Effector CD8-positive, alpha-beta T cell (primary cell): ENCODE measurements at places on chromosomes 12 and 14.

DNA sequence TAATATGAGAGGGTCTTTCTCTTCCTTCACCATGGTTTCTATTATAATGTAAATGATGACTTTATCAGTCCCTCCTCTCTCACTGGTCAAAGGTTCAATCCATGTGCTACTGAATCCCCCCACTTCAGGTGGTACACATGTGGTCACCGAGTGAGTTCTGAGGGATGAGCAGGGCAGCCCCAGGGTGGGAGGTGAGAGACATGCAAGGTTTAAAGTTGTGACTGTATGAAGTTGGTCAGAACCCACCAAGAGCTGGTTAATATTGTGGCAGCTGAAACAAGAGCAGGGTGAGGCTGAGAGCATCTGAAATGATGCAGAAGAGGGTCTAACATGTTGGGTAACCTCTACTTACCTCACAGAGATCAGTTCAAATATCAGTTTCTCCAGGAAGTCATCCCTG is 444.7 kb upstream of the FBXO33 start:
- no peak for DNase-seq

- DNase-seq = no peak
Measured at GRCh38 chr12:2543801-2544200, 251.0 kb upstream of the FKBP4 start.

- DNase-seq = no peak
Measured at GRCh38 chr14:68470361-68470760, 322.5 kb downstream of the ZFP36L1 start.

- DNase-seq = no peak
Measured at GRCh38 chr12:25236190-25236589, 14.5 kb downstream of the KRAS start.

DNA sequence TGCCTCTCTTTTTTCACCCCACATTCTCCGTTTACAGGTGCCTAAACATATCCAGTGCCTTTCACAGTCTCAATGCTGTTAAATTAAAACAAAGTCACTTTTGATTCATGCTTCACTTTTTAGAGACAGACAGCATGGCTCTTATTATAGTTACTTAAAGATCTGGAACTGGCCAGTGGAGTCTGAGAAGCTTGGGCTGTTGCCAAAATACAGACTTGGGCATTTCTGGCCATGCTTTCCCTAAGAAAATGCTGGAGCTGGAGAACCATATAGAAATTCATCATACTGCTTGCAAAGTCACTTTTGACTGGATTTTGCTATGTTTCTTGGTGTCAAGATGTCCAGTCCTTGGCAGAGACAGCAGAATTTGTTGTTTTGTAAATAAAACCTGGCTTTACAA is 12.2 kb upstream of the GPR68 start:
- no peak for DNase-seq

DNA sequence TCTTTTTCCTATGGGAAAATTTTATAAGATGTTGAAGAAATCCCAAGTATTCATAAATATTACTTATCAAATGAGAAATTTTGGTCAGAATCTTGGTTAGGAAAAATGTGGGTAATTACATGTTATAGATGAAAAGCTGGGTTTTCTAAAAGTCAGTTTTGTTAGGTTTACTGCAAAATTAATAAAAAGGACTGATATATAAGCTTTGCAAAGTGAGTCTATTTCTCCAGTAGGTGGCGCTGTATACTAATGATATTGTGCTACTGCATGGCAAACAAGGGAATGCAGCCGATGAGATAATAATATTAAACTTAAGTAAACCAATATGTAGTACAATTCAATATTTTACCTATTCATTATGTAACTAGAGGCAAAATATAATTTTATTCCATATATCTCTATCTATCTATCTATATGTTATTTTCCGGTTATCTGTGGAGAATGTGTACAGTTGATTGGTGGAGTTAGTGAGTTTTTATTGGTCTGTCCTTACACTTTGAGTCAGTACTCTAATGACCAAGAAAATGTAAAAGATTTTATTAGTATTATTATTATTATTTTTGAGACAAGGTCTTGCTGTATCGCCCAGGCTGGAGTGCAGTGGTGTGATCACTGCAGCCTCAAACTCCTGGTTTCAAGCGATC is 32.9 kb downstream of the MIPOL1 start:
- DNase-seq = no peak

GRCh38 chr14:99465288-99465687 is 15.4 kb downstream of the SETD3 start:
- no peak for DNase-seq

DNA sequence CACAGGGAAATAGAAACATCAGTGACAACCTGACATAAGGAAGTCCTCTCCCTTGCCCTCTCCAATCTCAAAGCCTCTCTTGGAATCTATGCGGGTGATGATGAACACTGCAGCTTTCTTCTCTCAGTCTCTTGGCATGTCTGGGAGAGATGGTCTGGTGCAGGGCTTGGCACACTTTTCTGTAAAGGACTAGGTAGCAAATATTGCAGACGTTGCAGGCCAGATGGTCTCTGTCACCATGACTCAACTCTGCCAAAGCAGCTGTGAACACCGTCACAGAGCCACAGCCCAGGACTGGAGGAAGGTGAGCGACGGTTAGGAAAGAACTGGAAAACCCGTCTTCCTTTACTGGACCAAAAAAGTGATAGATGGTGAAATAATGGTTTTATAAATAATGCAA is 591.0 kb upstream of the TMEM132C start:
- no peak for DNase-seq

GRCh38 chr12:29073631-29074239 is 75.3 kb upstream of the FAR2 start:
- no peak for DNase-seq

DNA sequence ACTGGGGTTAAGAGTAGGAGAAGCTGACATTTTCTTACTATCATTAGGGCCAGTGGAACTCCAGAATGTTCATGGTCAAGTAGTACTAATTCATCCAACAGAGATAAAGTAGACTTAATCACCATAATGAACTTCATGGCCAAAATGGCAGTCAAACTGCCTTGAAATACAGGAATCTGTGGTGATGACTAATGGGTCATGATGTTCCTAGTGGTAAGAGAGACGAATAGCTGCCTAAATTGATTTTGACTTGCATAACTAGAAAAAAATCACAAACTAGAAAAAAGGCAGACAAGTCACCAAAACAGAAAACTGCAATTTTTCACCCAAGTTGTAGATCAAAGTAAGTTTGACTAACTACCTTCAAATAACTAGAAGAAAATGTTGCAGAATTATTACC is 138.5 kb downstream of the MGAT4C start:
- DNase-seq = no peak

DNA sequence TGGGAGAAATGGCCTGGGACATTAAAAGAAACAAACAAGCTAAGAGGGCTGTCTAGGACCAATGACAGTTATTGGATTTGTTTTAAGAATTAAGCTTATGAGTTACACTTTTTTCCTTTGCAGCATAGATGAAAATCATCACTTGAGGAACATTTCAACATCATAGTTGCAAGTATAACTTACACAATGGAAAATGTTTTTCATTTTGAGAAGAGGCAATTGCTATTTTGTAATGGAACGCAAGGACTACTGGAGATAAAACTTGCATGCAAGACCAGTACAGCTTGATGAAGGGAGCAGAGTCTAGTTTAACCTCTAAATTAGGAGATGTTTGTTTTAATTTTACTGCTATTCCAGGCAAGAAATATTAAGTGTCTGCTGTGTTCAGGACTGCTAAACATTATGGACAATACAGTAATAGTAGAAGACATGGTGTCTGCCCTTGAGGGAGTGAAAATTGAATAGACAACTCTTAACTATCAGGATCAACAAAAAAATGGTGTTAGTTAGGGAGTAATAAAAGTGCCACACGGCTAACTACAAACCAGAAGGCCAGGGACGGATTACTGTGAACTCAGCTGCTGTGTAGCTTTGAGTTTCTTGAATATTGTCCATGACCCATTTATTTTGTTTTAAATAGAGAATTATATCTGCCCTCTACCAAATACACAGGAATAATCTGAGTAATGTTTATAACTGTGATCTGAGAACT is 374.5 kb downstream of the RAD51B start:
- DNase-seq = no peak

- DNase-seq = no peak
Measured at GRCh38 chr14:71398450-71398849, 491.2 kb downstream of the PCNX1 start.

DNA sequence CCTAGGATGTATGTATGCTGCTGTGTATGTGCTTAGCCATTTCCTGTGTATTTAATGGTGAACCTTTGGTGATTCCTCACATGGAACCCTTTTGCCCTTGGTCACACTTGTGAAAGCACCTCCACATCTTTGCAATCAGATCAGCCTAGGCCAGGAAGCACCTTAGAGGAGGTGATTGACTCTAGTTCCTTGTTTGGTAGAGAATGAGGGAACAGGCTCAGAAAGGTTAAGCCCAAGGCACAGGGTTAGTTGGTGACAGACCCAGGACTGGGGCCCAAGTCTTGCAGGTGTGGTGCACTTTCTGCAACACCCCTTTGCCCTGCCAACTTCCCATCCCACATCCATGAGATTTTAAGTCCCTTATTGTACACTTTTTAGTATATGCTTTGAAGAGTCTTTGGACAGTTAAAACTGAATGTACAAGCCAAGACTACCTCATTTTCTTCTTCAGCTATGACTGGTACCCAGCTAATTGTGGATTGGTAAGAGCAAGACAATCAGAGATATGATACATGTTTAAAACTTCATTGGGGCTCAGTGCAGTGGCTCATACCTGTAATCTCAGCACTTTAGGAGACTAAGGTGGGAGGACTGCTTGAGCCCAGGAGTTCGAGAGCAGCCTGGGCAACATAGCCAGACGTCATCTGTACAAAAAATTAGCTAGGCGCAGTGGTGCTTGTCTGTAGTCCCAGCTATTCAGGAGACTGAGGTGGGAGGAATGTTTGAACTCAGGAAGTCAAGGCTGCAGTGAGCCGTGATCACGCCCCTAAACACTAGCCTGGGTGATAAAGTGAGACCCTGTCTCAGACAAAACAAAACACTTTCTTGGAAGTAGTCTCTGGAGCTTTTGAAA is 71.1 kb downstream of the RASSF3 start:
- no peak for DNase-seq

- DNase-seq = no peak
Measured at GRCh38 chr12:116402163-116402939, 124.9 kb upstream of the MED13L start.

DNA sequence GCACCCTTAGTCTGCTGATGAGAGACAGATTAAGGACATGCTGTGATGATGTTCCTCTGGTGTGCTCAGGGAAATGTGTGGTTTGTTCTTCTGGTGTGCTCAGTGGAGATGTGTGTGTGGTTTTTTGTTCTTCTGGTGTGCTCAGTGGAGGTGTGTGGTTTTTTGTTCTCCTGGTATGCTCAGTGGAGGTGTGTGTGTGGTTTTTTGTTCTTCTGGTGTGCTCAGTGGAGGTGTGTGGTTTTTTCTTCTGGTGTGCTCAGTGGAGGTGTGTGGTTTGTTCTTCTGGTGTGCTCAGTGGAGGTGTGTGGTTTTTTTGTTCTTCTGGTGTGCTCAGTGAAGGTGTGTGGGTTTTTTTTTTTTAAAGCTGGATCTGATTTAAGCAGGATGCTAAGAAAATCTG is 15.4 kb downstream of the PIWIL1 start:
- DNase-seq = no peak

- no peak for DNase-seq
Measured at GRCh38 chr12:69792533-69792932, 32.5 kb upstream of the MYRFL start.

DNA sequence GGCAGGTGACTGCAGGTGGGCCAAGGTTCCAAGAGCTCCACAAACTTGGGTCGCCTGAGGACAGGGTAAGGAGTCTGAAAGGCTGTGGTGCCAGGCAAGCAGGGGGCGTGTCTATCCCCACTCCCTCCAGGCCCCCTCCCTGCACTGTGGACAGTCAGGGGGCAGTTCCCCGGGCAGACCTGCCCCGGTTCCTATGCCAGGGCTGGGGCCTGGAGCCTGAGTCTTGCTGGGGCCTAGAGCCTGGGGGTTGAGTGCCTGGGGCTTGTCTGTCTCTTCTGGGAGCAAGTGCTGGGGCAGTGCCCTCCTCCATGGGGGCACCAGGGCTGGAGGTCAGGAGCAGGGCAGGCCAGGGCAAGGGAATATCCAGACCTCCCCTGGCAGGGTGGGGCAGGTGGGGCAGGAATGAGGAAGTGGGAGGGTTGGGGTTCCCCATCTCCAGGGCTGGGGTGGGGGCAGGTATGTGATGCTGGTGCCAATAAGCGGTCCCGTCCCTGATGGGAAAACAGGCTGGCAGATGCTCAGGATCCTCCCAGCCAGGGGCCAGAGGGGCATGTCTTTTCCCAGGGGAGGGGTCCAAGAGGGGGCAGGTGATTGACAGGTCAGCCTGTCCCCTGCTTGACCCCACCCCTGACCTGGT is 11.9 kb upstream of the TNFAIP2 start:
- no peak for DNase-seq

DNA sequence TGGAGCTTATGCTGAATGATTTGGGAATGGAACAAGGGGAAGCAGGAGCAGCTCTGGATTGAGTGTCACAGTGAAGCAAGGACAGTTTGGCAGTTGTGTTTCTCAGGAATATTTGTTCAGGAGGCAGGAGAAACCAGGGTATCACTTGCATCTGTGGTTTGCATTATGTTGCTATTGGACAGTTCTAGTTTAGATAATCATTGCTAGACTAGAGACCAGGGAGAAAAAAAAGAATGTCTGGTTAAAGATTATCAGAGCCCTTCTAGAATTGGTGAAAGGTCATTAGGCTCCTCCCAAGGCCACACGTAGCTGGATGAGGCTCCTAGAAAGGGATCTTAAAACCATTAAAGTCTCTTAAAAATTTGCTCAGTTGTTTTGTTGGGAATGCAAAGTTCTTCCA is 17.0 kb upstream of the SRSF5 start:
- no peak for DNase-seq

GRCh38 chr14:25680934-25681333 is 631.0 kb upstream of the STXBP6 start:
- no peak for DNase-seq

- DNase-seq = no peak
Measured at GRCh38 chr12:12443431-12443878, 86.6 kb downstream of the BORCS5 start.

DNA sequence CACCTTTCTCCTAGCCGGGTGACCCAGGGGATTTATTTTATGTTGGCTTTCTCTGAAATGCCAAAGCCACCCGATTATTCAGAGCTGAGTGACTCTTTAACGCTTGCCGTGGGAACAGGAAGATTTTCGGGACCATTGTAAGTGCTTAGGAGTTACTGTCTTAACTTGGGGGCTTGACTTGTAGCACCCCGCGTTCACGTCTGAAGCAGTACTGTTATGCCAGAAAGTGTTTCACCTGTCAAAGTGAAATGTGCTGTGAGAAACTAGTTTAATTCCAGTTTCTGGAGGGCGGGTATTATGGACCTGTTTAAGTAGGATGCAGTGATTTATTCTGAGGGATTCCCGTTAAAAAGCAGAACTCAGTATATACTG is 218 bp downstream of the LYSET start:
- DNase-seq = no peak

- DNase-seq = no peak
Measured at GRCh38 chr12:1346126-1346525, 248.3 kb downstream of the FBXL14 start.
